ENCODE measurements at places on chromosomes 3 and 15. TPM values are rescaled to one million over a fixed set of nuclear protein-coding genes. Genes with fewer than 3 reads are reported as not detected.
A peak's percentile ranks its signal among the peaks of the same experiment; 100 is the strongest.

- no peak for DNase-seq
Measured at GRCh38 chr3:195011231-195011834, 259.6 kb downstream of the XXYLT1 start.

- DNase-seq = no peak
Measured at GRCh38 chr15:70025413-70026296, 72.1 kb downstream of the TLE3 start.

DNA sequence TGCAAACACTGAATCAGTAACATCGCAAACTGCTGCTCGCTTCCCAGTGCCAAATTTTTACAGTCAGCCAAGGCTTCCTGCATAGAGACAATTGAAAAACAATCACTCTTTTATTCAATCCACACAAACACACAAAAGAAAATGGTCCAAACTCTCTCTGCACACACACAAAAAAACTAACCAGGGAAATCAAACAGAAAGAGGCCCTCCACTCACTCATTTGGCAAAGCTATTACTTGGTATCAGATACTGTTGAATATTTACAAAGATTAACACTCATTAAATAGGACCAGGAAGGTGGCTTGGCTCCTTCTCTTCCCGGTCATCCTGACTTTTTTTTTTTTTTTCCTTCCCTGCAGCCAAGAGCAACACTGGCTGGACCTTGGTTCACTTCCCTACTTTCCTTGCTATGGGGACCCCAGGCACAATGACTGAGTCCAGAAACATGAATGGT is 62.4 kb upstream of the SPATA12 start:
- no peak for DNase-seq

DNA sequence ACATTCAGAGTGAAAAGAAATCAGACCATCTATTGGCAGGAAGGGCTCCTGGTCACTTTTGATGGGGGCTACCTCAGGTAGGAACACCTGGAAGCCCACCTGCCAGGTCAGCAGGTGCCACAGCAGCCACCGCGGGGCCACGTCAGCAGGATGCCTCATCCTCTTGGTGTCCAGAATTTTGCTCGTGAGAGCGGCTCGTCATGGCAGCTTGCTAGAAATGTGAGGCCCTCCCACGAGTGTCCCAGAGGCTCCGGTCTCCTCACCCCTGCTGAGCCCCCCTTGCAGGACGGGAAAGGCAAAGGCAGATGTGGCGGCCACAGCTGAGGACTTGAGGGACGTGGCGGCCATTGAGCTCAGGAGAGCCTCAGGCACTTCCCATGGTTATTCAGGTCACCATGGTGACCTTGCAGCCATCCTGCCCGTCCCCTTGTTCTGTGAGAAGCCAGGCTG is 129.4 kb downstream of the LRRK1 start:
- no peak for DNase-seq

DNA sequence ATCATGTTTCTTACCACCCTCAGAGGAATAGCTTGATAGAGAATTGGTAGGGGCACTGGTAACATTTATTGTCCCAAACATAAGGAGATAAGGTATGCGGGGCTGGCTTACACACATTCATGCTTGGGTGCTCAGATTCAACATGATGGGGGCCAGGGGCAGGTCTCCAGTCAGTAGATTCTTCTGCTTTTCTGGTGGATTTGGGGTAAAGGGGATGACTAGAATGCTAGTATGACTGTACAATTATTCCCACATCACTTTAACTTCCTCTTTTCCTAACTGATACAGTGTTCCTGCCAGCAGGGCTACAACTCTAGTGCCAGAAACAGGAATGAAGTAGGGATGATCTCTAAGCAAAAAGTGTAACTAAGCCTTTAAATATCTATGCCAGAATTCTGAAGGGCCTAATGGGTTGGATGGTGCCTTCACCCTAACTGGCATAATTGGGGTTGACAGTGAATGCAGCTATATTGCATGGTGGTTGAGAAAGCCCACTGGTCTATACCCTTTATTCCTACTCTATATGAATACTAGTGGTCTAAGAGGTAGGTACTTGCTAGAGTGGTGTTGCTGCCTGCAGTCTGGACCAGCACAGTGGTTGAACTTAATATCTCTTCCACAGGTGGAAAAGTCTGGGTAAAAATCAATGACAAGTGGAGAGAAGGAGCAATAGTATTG is 117.4 kb downstream of the IL12A start:
- no peak for DNase-seq

DNA sequence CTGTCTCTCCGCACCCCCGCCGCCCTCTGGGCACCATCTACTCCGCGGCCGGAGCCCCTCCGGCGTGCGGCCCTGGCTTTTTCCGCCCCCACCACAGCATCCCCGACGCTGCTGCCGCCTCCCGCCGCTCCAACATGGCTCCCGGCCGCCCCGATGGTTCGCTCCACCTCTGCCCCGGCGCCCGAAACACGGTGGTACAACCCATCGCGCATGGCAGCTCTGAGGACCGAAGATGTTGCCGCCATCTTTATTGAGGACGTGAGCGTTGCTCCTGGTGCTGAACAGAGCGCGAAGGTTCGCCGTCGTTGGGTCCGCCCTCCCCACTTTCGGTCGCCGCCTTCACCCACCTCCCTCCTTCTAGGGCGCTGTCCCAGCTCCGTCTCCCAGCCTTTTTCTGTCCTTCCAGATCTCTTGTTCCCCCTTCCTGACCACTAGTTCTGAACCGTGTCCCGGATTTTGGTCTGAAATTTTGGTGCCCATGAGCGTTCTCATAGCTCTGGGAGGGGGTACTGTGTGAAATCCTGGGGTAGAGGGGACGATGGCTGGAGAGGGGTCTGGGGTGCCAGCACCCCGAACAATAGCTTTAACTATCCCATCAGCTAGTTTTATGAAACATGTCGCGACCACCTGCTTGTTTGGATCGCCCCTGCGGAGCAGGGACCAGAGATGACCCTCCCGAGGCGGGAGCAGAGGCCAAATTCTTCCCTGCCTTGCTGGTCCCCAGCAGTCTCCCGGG is at the start of gene CELSR3:
Gene CELSR3 (minus strand): TSS at position 134 of the 736 bp plus-strand sequence. CDS start 252 bp downstream, outside the sequence.
- DNase-seq = peak; percentile 76

DNA sequence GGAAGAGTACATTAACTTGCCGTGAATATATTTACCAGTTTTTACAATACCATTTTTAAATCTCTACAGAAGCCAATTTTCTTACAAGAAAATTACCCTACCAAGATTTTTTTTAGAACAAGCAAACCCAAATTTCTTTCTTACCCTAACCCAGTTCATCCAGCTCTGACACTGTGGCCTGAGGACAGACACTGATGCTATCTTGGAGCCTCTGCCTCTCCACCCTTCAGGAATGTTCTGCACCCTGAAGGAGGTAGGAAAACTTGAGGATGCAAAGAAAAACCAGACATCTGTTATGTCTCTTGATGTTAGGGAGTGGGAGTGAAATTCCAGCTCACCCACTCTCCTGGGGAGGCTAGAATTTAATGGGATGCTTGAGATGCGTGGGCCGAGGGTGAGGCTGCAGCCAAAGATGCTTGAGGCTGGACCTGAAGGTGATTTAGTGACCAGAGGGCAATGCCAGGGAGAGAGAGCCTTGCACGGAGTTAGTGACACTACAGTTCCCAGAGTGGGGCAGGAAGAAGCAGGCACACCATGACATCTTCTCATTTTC is 69.9 kb downstream of the LIPC start:
- no peak for DNase-seq

DNA sequence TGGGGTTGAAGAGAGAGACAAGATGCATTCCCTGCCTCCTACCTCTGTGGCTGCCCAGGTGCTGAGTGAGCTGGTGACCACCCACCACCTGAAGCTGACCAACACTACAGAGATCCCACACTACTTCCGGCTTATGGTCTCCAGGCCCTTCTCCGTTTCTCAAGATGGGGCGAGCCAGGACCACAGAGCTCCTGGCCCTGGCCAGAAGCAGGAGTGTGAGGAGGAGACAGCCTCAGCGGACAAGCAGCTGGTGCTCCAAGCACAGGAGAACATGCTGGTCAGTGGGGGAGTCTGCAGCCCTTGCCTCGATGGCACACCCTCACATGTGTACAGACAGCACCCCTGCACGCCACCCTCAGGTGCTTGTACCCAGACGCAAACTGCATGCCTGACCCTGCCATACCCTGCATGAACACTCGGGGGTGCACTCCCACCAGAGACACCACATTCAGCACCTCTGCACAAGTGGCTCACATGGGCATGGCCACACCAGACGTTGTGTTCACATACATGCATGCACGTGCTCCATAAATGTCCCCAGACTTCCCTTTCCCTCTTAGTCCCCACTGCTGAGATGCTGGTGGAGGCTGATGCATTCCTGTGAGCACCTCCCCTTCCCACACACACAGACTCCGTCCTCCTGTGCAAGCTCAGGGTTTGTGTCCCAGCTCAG is 19.0 kb downstream of the ACAA1 start:
- DNase-seq = peak; percentile 84

DNA sequence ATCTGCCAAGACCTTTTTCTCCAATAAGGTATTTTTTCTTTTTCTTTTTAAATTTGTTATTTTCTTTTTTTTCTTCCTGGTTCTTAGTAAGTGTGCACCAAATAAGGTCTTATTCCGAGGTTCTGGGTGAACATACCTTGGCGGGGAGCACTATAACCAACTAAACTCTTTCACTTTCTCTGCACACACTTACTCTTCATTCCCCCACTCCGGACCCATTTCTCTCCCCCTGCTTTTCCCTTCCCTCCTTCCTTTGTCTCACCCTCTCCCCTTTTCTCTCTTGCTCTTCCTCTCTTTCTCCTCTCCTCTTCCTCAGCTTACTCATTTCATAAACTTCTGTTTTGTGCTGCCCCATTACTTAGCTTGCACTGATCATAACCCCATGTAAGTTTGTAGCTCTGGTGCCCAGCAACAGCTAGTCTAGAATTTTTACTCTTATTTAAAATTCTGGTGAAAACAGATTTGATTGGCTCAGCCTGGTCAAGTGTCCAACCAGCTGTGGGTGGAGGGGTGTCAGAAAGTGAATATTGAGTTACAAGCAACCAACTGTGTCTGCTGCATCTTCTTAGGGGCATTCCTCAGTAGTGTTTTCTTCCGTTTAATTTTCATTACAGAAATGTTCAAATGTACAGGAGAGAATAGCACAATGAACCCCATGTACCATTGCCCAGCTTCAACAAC is 297.5 kb downstream of the SHQ1 start:
- no peak for DNase-seq

- DNase-seq = no peak
Measured at GRCh38 chr3:114144909-114145688, 33.8 kb downstream of the DRD3 start.

GRCh38 chr3:131361464-131362421 is 19.8 kb upstream of the NUDT16 start:
- peak; percentile 31 for DNase-seq

- DNase-seq = no peak
Measured at GRCh38 chr15:91243826-91244225, 143.8 kb downstream of the SV2B start.

GRCh38 chr3:115208066-115208750 is 61.1 kb upstream of the ZBTB20 start:
- DNase-seq = no peak

GRCh38 chr15:44788748-44789147 is 52.4 kb downstream of the TRIM69 start:
- DNase-seq = peak; percentile 59

GRCh38 chr15:65222891-65223290 is 11.6 kb upstream of the CILP start:
- no peak for DNase-seq

- DNase-seq = no peak
Measured at GRCh38 chr15:41698779-41699178, 38.6 kb downstream of the MGA start.

The CCDC33 gene
- not detected for total RNA-seq

The LRTM1 gene
- not detected for total RNA-seq

The SPINK8 gene
- total RNA-seq = not detected

Measured in activated CD8-positive, alpha-beta T cell treated with anti-CD3 and anti-CD28 coated beads, Interleukin-2, amount 10 ng/mL, durations not matched to agents 7 days and 5 days (primary cell).